ENCODE measurements at places on chromosomes 1 and 21.
A peak's percentile ranks its signal among the peaks of the same experiment; 100 is the strongest.

GRCh38 chr21:41213021-41213420 is 45.1 kb downstream of the BACE2 start:
- DNase-seq = no peak

DNA sequence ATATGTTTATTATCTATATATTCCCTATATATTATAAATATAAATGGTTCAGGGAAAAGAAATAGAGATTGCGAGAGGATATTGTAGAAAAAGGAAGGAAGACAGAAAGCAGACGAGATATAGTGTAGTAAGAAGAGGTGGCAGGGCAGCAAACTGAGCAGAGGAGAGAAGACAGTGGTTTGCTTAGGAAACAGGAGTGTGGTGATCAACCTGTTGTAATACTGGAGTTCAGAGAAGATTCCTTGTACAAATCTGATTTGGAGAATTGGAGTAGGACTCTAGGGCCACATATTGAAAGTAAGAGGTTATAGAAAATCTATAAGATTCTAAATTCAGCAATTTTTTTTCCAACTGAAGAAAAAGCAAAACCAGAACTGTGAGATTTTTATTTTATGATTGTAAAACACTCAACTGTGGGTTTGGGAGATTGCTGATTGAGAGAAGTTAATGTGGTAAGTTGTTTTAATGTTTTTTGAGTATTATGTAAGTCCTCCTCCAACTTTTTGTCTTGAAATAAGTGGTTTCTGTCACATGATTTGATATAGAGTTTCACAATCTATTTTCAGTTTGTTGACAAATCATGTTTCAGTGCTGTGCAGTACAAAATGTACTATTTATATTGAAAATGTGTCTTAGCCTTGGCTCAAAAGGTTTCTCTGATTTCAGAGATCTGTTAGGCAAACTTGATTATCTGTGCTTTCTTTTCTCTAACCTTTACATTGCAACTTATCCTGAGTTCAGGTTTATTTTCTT is 9.6 kb upstream of the AMY2B start:
- no peak for DNase-seq

DNA sequence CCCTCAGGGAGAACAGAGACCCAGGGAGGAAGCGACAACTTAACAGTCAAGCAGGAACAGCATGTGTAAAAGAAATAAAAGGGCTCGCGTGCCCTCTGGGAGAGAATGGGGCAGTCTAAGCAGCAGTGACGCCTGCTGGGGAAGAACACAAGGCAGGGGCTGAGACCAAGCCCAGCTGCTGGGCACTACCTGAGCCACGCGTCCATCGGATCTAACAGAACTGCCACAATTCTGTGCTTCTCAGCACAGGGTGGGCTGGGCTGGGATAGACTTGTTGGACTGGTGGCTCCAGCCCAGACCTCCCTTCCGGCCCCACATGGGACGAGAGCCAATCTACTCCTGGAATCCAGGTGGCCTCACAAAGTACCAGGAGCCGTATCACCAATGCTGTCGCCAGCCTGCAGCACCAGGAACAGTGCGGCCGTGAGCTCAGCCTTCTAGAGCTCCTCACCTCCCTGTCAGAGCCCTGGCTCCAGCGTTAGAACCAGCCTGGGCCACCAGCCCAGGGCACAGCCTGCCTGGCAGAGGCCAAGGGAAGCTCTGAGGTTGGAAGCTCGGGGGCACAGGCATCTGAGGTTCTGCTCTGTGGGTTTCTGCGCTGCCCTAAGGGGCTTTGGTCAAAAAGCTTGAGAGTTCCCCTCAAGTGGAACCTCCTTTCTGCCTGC is 7.4 kb downstream of the LRRC47 start:
- no peak for DNase-seq

GRCh38 chr1:53274026-53274425 is 35.7 kb upstream of the MAGOH start:
- DNase-seq = no peak

DNA sequence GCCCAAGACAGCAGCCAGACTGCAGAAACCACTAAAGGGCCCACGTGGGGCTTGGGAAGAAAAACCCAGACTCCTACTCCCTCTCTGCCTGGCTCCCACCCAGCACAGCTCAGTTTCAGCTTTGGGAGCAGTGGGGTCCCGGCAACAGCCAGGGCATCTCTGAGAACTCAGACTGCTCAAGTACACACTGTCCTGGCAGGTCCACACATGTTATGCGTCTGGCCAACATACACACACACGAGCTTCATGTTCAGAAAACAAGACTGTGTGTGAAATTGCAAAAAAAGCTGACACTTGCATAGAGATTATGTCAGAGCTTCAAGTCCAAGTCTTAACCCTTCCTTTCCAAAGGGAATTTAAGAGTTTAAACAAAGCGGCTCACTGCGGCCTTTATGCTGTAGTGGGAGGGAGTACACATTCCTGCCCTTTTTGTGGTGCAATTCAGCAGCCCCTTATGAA is 136.6 kb upstream of the CD34 start:
- DNase-seq = no peak

DNA sequence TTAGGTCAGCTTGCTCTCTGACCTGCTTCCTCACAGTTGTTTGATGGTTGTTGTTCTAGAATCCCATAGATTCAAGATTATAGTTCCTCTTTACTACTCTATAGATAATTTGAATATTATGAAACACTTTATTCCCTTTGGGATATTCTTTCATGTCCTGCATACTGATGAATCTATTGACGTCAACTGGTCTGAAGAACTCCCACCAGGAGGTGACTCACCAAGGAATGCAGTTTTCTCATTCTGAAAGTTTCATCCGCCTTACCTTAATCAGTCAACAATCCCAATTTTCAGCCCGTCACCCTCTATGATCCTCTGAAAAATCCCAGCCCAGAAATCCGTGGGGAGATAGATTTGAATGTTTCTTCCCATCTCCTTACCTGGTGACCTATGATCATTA is 834.1 kb upstream of the PRMT6 start:
- DNase-seq = no peak

DNA sequence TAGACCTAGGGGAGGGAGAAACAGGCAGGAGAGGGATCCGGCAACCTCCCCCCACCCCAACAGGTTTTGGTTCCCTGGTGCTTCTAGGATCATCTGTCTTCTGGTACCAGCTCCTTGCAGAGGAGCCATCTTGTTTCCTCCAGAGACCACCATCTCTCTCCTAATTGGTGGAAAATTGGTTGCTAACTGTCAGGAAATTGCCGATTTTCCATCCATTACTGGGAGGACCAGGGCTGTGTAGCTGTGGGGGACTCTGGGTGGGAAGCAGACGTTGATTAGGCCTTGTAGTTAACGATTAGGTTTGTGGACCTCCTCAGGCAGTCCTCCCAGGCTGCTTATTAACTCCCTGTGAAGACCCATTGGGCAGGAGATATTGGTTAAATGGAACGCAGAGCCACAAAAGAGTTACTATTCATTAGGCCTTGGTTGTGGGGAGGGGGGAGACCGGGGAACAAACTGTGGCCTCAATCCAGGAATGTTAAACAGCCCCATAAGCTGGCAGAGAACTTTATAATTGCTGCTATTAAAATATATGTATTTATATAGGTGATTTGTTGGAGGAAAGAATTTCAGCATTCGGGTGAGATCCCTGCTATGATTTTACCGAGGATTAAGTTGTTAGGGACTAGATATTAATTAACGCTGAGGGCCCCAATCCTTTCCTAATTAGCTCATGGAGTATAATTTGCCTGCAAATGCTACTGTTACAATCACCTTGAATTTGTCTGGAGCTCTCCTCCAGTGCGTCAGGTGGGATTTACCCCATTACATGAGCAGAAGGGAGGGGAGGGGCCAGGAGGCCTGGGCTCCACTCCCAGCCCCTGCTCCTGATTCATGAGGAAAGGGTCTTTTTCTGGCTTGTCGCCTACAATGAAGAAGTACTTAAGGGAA is 61.2 kb upstream of the TRABD2B start:
- no peak for DNase-seq

DNA sequence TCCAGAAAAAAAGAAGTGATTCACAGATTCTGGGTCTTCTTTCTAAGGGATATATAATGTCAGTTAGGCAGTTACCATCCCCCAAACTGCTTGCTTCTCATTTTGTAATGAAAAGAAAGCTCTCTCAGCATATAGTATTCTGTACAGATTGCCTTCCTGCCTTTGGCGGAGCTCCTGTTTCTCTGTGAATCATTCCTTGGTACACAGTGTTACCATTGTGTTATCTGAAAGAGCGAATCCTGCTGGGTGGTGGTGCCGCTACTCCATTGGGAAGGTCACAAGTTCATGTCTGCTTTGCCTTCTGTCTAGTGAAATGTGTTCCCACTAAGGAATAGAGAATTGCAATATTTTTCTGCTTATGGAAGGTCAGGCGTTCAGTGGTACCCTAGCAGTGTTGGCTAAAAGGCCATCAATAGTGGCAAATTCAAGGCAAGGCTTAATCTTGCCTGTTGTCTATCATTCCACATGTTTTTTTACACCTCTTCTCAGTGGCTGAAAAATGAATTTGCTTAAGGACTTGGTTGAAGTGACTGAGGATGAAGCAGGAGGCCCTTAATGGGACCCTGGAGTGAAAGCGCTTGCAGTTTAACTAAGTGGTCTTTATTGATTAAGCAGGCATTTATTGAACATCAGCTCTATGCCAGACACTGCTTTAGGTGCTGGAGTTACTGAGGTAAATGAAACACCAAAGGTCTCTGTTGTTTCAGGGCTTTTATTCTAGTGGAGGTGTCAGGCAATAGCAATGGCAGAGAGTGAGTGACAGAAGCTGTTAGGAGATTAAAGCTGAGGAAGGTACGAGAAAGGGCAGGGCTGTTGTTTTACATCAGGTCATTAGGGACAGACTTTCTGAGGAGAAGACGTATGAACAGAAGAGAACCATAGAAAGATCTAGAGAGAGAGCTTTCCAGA is 186.7 kb downstream of the PDE4B start:
- DNase-seq = no peak

DNA sequence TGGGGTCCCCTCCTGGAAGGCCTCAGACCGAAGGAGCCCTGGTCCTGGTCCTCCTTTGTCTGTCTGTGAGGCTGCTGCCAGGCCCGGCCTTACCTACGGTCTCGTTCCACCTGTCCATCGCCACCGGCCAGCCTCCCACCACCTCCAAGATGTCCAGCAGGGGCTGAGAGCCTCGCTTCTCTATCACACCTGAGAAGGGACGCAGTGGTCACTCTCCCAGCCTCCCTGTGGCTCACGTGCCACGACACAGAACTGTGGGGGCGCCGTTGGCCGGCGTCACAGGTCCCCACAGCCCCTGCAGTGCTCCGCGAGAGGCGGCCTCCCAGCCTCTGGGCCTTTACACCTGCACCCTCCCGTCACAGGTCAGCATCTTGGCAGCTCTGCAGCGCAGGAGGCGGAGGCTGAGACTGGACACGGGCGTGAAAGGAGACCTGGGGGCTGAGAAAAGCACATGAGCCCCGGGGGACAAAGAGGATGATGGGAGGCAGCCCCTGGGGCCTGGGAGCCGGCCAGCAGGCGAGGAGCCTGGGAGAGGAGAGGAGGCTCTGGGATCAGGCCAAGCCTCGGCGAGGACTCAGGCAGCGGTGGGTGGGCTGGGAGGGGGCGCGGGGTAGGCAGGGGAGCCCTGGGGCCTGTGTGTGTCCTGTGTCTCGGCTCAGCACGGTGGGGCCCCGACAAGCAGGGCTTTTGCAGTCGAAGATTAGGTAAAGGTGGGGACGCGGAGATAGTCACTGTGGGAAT is 20.5 kb downstream of the PRXL2B start:
- no peak for DNase-seq

- DNase-seq = peak; percentile 75
Observed at GRCh38 chr1:59292562-59292961, 4.3 kb upstream of the FGGY start.

DNA sequence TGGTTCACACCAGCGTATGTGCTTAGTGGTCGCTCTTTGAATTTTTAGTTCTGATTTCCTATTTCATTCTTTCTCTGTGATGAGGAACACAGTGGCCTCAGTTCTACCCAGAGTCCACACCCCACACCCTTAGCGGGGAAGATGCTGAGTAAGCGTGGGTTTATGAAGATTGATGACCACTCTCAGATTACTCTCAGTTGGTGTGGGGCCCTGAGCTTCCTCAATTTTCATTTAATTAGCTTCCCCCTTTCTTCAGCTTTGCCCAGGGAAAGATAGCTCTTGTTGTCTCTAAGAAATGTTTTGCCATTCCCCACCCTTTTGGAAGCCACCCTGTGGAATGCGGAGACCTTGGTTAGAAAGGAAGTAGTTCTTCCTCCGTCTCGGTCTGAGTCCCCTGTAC is 299.9 kb upstream of the PROX1 start:
- DNase-seq = no peak

DNA sequence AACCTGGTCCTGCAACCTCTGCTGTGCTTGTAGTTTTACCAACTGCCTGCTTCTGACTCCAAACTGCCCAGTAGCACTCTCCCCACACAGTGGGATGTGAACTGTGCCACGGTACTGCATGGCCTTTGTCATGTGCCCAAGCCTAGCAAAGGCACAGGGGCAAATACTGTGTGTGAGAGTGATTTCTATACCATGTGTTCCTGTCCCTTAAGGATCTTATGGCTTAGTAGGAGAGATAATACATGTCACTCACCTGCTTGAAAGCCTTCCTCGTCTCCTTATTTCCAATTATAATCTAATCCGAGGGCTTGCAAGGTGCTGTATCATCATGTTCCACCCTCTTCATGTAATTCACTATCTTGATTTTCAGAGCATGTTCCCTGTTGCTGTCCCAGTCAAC is 51.3 kb downstream of the UBE4B start:
- DNase-seq = no peak

DNA sequence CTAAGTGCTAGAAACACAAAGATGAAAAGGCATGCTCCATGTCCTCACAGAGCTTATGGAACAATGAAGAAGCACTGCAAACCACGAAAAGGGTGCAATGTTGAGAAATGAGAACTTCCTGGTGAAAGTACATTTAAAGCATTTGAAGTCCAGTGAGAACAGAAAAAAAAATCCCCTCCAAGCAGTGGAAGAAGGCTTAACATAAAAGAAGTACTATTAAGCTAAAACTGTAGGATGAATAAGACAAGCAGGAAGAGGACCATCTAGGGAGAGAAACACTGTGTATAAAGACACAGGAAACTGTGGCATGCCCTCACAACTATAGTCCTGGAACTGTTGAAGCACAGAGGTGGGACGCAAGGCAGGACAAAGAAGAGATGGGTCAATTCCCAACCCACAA is 10.0 kb downstream of the TP53BP2 start:
- no peak for DNase-seq

- no peak for DNase-seq
Observed at GRCh38 chr21:45620201-45620923, 23.2 kb upstream of the PCBP3 start.

DNA sequence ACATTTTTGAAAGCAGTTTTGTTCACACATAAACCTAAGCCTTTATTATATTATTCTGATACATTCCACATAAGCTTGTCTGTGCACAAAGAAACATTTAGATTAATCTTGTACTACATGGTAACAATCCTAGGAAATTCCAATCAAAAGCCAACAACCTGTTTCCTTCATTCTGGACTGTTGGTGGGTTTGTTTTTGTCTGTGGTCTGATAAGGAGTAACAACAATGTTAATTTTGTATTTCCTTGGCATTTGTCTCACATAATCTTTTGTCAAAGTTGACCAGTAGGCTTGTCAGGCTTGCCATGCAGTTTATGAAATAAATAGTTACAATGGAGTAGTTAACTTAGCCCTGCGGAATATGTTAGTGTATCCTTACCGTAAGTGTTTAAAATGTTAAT is 183.3 kb downstream of the DHRS3 start:
- no peak for DNase-seq

Measured in left lobe of liver (tissue), 2 donors.